ENCODE measurements at places on chromosomes 1 and 21. TPM values are rescaled to one million over a fixed set of nuclear protein-coding genes. Genes with fewer than 3 reads are reported as not detected.

Gene PLA2G2C
- 0.82 TPM for total RNA-seq

Gene LHX4
- not detected for total RNA-seq

Gene ETV3L
- total RNA-seq: not detected

Gene ARHGEF16
- total RNA-seq: 1.1 TPM

GRCh38 chr1:224882264-224882663 lies 47.2 kb upstream of the DNAH14 start:
- no peak for DNase-seq

DNA sequence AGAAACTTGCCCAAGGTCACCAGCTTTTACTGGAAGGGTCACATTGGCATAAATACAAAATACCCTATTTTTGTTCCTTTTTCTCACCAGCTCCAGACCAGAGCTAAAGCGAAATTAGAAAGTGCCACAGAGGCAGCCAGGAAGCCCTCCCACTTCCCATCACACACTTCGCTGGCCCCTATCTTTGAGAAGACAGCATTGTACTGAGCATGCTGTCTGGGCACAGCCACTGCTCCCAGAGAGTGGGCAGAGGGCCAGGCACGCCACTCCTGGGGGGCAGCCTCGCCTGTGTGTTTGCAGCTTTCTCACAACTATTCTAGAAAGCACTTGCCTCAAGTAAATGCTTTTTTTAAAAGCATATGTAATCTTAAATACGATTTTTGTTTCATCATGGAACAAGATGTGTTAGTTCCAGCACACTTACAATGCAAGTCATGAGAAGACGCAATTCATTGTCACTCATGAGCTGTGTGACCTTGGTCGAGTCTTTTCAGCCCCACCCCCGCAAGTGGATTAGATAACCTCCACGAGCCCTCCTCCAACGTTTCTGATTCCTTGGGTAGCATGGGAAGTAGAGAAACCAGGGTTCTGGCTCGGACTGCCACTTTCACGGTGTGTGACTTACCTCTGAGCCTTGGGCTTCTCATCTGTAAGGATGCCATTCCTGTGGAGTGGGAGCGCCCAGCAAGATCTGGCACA lies 25.7 kb upstream of the EPHA8 start:
- no peak for DNase-seq

DNA sequence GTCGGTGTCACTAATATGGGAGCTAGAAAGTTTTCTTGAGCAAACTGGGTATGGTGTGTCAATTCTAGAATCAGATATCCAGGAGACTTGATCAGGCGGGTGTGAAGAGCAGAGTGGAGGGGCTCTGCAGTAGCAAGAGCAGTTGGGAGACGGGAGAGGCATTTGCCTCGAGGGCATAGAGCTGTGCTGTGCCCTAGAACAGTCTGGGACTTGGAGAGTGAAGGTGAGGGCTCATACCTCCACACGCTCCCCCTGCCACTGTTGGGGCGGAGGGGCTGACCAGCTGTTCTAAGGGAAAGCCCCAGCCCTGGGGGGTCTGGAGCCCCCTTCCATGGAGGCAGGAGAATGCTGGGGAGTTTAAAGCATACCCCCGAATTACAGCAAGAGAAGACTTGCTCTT lies 33.8 kb downstream of the SIM2 start:
- no peak for DNase-seq

GRCh38 chr1:32345289-32345827 lies 9.3 kb upstream of the MARCKSL1 start:
- DNase-seq: no peak

DNA sequence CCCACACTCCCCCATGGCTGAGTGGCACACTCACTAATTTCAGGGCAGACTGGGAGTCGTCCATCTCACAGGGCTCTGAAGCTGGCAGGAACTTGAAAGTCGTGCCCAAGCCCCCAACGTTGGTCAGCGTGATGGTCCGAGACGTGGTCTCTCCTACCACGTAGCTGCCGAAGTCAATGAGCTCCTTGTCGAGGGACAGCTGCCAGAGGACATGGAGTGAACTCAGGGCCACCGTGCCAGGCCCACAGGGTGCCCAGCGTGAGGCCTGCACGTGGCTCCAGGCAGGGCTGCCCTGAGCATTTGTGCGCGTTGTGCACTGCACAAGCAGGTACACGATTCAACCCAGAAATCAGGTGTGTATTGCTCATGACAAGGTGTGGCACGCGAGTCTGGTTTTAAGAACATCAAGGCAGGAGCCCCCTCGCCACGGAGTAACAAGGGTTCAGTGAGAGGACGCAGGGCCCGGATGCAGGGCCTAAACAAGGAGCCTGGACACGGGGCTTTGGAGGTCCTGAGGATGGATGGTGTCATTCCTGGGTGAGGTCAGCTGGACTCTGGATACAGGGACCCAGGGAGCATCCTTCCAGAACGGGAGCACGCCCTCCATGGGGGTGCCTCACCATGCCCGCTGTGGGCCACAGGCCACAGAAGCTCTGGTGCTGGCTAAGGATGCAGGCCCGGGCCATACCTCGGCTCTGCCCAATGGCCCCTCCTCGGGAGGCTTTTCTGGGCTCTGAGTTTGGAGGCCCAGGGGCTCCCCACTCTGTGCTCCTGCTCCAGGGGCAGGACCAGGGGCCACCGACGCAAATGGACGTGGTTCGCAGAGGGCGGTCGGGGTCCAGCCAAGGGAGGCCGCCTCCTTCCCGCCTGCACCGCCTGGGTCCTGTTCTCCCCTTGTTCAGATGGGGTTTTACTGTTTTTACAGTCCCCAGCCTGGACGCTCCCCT lies 37.8 kb upstream of the TMEM52 start:
- DNase-seq: no peak

GRCh38 chr1:184386312-184387068 lies at the start of gene C1orf21:
C1orf21 (plus strand) TSS chr1:184387029; CDS start chr1:184477510, 90,481 bp downstream.
- DNase-seq: peak; percentile 96

DNA sequence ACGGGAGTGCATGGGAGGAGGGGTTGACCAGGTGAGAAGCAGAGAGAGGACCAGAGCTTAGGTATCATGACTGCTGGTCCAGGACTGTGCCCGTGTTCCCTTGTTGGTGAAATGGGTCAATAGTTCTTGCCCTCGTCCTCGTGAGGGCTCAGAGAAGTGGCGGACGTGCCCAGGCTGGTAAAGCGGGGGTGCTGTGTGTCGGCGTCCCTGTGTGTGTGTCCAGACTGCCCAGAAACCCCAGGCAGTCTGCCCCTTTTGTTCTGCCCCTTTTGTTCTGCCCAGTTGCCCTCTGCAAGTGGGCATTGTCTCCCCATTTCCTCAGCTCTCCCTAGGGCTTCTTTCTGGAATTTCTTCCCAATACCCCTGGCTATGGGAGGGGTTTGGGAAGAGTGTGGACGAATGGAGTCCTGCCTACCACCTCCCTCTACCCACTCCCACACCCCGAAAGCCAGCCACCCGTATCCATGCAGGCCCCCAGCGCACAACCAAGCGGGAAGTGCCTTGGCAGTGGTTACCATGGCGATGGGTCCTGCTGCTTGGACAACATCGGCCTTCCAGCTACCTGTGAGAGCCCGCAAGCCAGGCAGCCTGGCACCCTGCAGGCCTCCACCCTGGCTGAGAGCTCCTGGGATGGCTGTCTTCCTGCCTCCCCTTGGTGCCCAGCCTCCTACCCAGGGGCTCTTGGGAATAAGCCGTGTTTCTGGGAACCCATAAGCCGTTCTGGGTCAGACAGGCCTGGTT lies 34.7 kb downstream of the ACOT11 start:
- DNase-seq: no peak

- DNase-seq: no peak
These were observed 13.1 kb upstream of the SLC1A7 start for GRCh38 chr1:53155534-53155933.

DNA sequence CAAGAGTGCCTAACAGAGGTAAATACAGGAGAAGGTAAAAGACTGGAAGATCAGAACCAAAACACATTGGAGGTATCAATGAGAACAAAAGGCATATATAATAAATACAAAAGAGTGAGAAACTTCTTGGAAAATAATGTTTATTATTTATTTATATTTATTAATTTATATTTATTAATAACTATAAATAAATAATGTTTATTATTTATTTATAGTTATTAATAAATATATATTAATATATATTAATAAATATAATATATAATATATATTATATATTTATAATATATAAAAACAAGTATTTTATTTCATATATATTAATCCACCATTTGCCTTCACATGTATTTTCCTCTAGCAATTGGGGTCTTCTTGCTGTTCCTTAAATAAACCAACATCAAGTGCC lies 391.9 kb downstream of the GPATCH2 start:
- DNase-seq: no peak

DNA sequence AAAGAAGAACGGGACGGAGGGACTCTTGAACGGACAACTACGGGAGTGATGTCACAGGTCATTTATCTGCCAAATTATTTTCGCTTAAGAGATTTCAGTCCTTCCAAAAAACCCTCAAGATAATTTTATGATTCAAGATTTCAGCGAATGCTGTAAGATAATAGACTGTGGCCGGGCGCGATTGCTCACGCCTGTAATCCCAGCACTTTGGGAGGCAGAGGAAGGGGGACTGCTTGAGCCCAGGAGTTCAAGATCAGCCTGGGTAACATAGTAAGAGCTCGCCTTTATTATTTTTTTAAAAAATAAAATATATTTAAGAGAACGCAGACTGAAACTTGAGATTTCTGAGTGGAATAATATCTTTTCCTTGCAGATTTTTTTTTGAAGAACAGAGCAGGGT lies 609 bp downstream of the RWDD2B start:
- DNase-seq: no peak

- no peak for DNase-seq
These were observed 12.2 kb upstream of the GJA5 start for GRCh38 chr1:147772570-147772969.

DNA sequence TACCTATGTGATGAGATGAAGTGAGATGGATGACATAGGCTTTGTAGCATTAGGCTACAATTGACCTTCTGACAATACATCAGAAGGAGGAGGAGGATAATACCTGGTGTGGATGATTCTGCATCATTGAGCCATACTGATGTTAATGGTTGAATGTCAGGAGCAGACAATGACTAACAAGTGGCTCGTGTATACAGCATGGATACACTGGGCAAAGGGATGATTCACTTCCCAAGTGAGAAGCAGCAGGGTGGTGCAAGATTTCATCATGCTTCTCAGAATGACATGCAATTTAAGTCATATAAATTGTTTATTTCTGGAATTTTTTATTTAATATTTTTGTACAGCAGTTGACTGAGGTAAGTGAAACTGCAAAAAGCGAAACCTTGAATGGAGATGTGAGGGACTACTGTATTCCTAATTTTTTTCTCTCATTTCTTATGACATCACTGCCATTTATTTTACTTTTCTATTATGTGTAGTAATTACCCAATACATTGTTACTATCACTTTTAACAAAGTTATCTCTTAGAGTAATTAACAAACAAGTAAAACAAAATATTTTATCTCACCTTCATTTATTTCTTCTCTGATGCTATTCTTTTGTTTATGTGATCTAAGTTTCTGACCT lies 34.4 kb upstream of the COP1 start:
- no peak for DNase-seq

GRCh38 chr1:54645806-54646676 lies 4.5 kb downstream of the MROH7 start:
- peak; percentile 76 for DNase-seq

DNA sequence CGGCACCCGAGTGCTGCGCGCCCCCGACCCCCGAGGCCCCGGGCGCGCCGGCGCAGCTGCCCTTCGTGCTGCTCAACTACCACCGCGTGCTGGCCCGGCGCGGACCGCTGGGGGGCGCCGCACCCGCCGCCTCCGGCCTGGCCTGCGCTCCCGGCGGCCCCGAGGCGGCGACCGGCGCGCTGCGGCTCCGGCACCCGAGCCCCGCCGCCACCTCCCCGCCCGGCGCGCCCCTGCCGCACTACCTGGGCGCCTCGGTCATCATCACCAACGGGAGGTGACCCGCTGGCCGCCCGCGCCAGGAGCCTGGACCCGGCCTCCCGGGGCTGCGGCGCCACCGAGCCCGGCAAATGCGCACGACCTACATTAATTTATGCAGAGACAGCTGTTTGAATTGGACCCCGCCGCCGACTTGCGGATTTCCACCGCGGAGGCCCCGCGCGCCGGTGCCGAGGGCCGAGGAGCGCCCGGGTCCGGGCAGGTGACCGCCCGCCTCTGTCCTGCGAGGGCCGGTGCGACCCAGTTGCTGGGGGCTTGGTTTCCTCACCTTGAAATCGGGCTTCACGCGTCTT lies 49.0 kb downstream of the SIM2 start:
- DNase-seq: no peak

DNA sequence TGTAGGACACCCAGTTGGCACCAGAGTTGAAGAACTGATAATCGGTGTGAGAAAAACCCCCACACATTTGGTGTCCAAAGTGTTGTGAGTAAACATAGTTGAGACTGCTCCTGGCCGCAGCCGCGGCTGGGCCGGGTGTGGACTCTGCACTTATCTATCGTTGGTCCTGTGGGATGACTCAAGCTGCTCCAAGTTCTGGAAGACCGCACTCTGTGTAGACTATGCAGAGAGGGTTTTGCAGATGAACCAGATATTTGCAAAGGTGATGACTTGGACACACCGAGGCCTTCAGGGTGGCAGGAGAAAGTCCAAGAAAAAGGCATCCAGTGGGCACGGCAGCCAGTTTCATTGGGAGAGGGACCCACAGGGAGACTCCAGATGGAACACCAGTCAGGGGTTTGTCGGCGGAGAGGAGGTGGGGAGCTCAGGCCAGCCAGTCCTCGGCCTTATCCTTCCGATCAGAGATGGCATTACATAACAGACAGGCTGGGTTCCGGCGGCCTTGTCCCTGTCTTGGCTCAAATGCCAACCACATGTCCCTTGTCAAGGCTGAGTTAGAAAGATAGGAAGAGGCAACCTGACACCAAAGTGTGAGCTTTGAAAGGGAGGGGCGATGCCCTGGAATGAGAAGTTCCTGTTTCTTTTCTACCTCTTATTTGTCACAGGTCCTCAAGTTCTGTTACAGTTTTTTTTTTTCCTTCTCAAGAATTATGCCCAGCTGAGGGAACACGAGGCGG lies 21.1 kb downstream of the C2CD2 start:
- DNase-seq: peak; percentile 67

GRCh38 chr1:23417570-23417969 lies 7.0 kb downstream of the TCEA3 start:
- DNase-seq: no peak

DNA sequence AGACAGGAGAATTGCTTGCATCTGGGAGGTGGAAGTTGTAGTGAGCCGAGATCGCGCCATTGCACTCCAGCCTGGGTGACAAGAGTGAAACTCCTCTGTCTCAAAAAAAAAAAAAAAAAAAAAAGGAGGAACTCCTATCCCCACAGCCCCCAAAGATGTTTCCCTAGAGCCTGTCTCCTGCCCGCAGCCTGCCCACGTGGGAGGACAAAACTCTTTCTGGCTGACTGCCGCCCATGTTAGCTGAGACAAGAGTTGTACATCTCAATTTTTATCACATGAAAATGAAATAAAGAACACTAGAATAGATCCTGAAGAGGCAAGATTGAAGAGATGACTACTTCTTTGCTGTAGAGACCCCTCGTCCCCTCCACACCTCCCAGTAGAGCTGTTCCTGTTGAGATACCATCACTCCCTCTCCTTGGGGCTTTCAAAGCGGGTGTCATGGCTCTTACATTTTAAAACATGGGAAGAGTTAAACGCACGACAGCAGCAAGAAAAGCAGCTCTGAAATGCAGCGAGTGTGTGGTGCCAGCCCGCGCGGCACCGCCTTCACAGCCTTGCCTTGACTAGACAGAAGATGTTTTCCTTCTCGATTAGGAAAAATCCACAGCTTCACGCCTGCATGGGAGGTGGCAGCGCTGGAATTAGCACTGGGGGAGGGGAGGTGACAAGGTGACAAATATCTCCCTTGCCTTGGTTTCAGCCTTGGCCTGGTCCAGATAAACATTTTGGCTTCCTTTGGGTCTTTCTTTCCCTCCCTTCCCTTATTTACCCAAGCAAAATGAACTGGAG lies 253.4 kb upstream of the CSF3R start:
- peak; percentile 20 for DNase-seq

GRCh38 chr1:200869753-200870391 lies 2.9 kb upstream of the GPR25 start:
- DNase-seq: peak; percentile 46

- DNase-seq: no peak
These were observed 1.6 kb downstream of the ADGRL4 start for GRCh38 chr1:79004916-79005315.
